ENCODE measurements at places on chromosomes 7 and 10.

- DNase-seq = no peak
Measured at GRCh38 chr10:110527731-110528171, 30.0 kb downstream of the DUSP5 start.

DNA sequence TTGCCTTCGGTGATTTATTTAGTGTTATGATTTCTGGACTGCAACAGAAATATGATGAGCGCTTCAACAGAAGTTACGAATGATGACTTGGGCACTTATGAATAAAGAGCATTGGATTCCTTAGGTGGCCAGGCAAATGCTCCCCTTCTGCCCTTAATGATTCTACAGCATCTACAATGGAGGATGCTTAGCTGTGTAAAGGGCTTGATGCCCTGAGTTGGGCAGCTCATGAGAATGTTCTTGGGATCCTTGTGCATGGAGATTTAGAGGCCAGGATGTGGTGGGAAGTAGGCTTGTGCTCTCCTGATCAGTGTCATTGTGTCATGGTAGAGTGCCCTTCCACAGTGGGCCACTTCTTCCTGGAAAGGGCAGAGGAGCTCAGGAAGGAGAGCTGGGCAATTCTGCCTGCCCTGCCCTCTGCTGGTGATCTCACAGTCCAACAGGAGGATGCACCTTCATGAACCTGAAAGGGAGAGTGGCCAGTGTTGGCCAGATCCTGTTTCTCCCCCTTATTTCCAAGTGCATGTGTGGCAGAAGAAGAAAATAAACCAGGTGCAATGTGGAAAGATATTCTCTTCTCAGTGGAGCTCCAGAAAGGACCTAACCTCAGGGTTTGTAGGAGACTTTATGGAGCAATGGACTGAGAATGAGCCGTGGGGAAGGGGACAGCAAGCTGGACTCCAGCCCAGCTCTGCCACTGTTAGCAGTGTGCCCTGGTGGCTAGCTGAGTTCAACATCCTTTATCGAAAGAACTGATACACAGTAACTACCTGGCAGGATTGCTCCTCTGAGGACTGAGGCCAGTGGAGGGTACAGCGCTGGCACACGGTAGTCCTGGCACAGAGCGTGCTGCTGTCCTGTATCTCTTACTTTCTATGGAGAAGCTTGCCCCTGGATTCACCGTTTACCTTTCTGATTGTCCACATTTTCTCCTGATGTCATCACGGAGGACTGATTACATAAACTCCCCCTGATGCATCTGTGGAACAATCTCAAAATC, 182.9 kb downstream of the BMPER start:
- DNase-seq = no peak

GRCh38 chr10:132447446-132448247, 50.6 kb downstream of the PWWP2B start:
- peak; percentile 80 for DNase-seq

DNA sequence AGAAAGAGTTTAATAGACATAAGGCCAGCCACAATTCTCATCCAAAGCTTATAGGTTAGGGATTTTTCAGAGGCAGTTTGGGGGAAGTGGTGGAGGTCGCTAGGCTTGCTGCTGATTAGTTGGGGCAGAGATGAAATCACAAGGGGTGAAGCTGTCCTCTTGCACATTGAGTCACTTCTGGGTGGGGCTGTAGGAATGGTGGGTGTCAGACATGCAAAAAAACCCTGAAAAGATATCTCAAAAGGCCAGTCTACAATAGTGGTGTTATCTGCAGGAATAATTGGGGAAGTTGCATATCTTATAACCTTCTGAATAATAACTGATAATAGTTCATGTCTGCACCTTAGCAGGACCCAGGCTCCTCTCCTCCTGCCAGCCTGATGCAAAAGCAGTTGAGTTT, 2.1 kb downstream of the FAM24B start:
- peak; percentile 3 for DNase-seq

DNA sequence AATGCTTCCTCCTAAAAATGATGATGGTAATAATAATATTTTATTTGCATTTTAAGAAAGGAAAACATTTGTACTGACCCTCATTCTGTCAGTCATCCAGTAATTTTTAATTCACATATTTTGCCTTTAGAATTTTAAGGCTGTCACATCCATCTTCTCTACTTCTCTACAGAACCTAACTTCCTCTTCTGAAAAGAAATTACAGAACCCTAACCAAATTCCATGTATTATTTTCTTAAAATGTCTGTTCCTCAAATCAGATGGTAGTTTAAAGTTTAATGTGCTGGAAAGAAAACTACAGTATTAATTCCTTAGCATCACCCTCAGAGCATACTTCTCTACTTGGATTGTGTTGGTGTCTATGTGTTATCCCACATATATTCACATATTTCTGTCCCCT, 9.0 kb downstream of the PIK3CG start:
- no peak for DNase-seq

GRCh38 chr10:12629767-12630165, 280.4 kb downstream of the CAMK1D start:
- DNase-seq = no peak

DNA sequence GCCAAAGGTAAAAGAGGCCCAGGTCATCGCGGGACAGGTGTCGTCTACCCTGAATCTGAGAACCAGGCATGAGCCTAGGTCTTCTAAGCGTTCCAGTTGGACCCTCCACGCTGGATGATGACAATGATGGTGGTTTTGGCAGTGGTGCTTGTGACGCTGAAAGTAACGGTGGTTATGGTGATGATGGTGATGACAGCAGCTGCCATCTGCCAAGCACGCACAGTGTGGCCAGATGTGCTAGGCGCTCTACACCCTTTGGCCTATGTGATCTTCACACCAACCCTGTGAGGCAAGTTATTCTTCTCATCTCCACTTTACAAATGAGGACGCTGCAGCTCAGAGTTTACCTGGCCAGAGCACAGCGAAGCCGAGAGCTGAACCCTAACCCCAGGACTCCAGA, 93.9 kb downstream of the FAM53B start:
- no peak for DNase-seq

GRCh38 chr10:50373821-50374501, 122.6 kb upstream of the ASAH2 start:
- DNase-seq = no peak

DNA sequence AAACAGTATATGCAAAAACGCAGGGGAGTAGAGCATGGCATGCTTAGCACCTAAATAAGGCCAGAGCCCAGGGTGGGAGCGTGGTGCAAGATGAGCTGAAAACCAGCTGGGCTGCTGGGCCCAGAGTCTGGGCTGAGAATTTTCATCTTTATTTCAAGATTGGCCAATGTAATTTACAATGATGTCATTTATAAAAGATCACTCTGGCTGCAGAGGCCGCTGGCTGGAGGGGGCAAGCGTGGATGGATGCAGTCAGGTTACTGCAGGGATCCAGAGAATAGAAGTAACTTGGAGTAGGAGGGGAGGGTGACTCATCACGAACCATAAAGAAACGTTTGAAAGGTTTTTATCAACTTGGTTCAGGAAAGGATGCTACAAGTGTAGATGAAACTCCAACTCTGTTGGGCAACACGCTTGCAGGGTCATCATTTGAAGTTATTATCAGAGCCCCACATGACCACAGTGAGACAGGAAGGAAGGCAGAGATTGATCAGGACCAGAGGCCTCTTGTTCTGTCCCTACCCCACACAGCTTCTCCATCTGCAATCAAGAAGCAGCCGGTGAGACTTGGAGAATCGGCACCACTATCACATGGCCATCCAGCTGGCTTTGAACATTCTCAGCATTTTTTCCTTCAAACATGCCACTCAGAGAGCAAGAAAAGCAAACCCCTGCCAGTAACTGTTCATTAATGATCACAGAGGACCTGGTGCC, 49.2 kb downstream of the ODAD2 start:
- DNase-seq = no peak

DNA sequence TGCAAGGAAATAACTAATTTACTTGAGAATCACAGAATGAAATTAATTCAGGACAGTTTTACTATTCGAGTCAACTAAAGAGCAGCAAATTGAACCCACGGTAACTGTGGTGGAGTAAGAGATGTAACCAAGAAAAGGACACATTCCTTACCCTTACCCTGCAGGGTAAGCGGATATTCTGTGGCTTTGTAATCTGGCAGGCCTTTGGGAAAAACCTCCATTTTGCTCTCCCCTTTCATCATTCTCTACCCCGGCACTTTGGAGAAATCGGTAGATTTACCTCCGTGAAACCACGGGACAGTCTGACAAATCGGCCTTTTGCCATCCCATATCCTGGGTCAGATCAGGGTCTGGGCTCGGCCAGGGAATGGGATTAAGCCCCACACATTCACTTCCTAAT, 18.4 kb downstream of the RCC1L start:
- no peak for DNase-seq

- DNase-seq = peak; percentile 68
Measured at GRCh38 chr10:114499630-114500190, 95.4 kb upstream of the AFAP1L2 start.

- peak; percentile 33 for DNase-seq
Measured at GRCh38 chr7:33903791-33904680, 1.3 kb upstream of the BMPER start.

DNA sequence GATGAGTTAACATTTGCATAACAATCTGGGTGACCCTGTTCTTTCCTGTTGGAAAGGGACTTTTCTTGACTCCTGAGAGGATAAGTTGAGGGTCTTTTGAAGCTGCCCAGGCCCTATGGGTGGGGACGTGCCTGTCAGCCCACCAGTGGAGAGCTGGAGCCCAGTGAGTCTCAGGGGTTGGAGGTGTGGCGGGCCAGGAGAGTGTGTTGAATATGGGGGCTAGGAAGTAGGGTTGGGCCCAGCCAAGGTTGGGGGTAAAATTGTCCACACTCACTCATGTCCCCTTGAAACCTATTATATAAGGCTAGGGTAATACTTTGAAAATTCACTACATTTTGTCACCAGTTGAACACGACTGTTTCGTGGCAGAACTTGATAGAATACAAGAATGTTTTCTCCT, 17.9 kb upstream of the KAT6B start:
- no peak for DNase-seq

DNA sequence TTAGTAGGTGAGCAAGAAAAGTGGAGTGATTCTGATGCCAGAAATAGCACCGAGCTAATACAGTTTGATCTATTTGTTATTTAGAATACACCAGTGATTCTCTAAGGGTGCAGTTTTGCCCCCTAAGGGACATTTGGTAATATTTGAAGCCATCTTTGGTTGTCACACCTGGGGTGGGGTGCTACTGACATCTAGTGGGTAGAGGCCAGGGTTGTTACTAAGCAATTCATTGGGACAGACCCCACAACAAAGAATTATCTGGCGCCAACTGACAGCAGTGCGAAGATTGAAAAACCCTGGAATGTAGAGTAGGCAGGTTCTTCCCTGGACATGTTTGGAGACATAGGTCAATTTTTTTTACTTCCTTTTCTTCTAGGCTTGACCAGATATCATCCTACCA, 14.6 kb downstream of the PALS2 start:
- DNase-seq = no peak

GRCh38 chr7:100418930-100419659, 9.4 kb downstream of the ZCWPW1 start:
- no peak for DNase-seq

DNA sequence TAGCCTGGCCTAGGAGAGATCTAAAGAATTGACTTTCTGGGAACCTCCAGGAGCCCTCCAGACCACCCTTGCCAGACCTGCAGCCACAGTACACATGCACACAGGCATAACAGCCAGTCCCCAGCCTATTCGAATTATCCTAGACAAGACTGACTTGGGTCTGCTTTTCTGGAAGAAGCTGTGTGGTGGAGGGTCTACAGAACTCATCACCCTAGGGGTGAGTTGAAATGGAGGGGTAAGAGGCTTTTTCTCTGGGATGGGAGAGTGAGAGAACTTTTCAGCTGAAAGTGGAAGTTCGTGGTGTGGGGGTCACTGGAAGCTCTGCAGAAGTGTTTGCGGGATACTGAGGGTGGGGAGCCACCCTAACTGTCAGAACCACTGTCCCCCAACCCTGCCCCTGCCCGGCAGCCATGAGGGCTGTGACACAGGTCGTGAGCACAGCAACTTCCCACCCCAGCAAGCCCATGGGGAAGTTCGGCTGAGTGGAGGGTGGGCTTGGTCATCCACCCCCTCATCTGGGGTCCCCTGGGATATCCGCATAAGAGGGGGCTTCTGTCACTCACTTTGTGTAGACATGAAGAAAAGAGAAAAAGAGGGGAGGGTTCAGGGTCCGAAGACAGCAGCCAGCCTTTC, 7.8 kb downstream of the TLX1 start:
- DNase-seq = no peak

DNA sequence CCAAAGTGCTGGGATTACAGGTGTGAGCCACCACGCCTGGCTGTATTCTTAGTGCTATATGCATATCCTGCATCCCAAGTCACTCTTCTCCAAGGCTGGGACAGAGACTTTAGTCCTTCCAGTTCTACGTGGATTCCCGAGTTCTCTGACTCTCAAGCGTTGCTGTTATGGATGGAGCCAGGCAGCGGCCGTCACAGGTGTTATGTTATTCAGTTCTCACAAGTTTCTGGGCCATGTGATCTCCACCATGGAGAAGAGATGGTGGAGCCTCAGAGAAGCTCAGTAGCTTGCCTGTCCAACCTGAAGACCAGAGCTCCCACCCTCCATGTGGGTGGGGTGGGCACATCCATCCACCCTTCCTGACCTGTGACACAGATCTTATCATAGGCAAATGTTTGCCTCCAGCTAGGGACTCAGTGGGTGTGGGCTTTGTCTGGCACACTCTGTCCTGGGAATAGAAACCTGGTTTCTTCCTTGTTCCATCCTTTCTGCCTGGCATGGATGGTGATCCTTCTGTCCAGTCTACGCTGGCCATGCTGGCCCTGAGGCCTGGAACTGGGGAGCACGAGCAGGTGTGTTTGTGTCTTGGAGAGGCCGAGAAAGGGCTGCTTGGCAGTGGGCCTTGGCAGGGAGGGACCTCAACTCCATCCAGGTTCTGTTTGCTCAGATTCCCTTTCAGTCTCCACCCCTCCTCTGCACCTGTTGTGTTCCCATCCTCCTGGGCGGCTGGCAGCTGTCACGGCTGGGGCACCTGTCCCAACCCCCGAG, 55.3 kb downstream of the NEURL1 start:
- no peak for DNase-seq

DNA sequence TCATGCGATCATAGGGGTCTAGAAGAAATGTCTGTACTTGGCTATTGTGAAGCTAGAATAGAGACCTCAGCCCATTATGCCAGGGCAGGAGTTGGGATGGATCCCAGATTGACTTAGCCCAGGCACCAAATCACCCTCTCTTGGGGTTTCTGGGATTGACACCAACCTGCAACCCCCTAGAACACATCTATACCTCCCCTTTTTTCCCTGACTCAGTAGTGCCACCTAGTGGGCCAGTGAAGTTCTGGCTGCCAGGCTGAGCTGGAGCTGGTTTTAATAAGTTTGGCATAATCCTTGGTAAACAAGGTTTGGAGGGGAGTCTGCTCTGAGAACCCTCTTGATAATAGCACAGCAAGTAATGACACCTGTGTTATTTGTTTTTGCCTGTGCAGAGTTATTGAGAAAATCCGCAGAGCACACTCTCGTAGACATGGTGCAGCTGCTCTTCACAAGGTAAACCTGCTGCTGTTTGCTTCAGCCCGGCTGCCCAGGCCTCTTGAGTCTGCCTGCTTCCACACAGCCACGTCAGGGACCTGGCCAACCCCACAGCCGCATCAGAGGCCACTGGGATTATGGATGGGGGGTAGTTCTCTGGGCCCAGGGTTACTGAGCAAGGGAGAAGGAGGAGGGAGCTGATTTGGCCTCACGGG, 43.3 kb upstream of the NFKB2 start:
- DNase-seq = peak; percentile 53
